ENCODE measurements at places on chromosomes 16 and 17. TPM values are rescaled to one million over a fixed set of nuclear protein-coding genes. Genes with fewer than 3 reads are reported as not detected.

The TBC1D3 gene
- not detected for polyA plus RNA-seq

The FN3K gene
- polyA plus RNA-seq = 0.50 TPM

The KRTAP4-3 gene
- not detected for polyA plus RNA-seq

The HSF4 gene
- polyA plus RNA-seq = not detected

The KCNJ18 gene
- polyA plus RNA-seq = not detected

The XPO6 gene
- 40.7 TPM for polyA plus RNA-seq

The PPL gene
- not detected for polyA plus RNA-seq

The CACNG5 gene
- polyA plus RNA-seq = not detected

The MT1H gene
- not detected for polyA plus RNA-seq

The SHBG gene
- polyA plus RNA-seq = not detected

The CRISPLD2 gene
- 0.05 TPM for polyA plus RNA-seq

The PERCC1 gene
- not detected for polyA plus RNA-seq

The HASPIN gene
- not detected for polyA plus RNA-seq

The HS3ST3B1 gene
- 9.0 TPM for polyA plus RNA-seq

The MARVELD3 gene
- not detected for polyA plus RNA-seq

The TUBB3 gene
- not detected for polyA plus RNA-seq

The MAPT gene
- 0.40 TPM for polyA plus RNA-seq

The SLC4A1 gene
- not detected for polyA plus RNA-seq

The TSEN54 gene
- polyA plus RNA-seq = 238 TPM

The TM4SF5 gene
- polyA plus RNA-seq = not detected

The TMIGD1 gene
- not detected for polyA plus RNA-seq

The CCL8 gene
- polyA plus RNA-seq = not detected

The PRCD gene
- 5.3 TPM for polyA plus RNA-seq

The UNC119 gene
- polyA plus RNA-seq = 50.4 TPM

The ACSM2A gene
- not detected for polyA plus RNA-seq

The MYL11 gene
- polyA plus RNA-seq = 18.7 TPM

The PRSS33 gene
- not detected for polyA plus RNA-seq

The ITGB4 gene
- not detected for polyA plus RNA-seq

The CDRT15L2 gene
- not detected for polyA plus RNA-seq

The EVPL gene
- polyA plus RNA-seq = not detected

The FBXO39 gene
- not detected for polyA plus RNA-seq

The RASD1 gene
- polyA plus RNA-seq = 1.2 TPM

The ABCA6 gene
- not detected for polyA plus RNA-seq

The ACSM5 gene
- not detected for polyA plus RNA-seq

Measured in immature natural killer cell (primary cell).